ENCODE measurements at places on chromosomes 5 and 9. TPM values are rescaled to one million over a fixed set of nuclear protein-coding genes. Genes with fewer than 3 reads are reported as not detected.

DNA sequence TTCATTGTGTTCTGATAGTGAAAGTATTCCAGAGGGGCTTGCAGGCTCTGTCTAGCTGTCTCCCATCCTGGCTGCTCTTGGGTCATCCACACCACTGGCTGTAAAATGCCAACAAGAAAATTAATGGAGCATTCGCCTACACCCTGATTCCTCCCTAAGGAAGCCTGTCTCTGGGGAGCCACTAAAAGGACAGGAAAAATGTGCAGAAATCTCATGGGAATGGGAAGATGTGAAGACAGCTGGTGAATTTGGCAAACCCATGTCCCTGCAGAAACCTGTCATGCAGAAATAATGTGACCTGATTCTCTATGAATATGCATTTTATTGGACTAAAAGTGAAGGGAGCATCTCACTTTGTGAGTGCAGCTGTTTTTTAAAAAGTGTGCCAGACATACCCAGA lies 265.6 kb downstream of the TUSC1 start:
- no peak overlapping the region for H3K4me3 ChIP-seq
- H3K27ac ChIP-seq, result no peak overlapping the region
- no peaks in the 10 kb centered on the region for H3K36me3 ChIP-seq
- no peaks in the 10 kb centered on the region for H3K27me3 ChIP-seq

DNA sequence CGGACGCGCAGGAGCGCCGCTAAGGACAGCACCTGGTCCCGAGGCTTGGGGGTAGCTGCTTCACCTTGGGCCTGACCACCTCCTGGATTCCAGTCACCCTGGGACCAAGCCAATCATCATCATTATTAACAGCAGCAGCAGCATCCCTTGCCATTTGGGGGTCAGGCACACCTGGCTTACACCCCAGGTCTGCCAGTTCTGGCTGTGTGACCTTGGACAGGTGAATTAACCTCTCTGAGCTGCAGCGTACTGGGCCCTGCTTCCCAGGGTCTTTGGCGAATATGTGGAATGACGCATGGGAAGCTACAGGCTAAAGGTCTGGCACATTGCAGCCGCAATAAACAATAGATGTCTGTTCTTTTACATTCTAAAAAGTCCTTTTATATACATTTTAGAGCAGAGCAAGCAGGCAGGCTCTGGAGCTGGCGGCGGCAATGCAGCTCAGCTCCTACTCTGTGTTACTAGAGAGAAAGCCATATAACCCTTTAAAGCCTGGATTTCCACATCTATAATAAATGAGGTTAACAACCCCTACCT lies 97.8 kb upstream of the CPLX2 start:
- no peaks in the 10 kb centered on the region for H3K36me3 ChIP-seq
- no peaks in the 10 kb centered on the region for H3K4me1 ChIP-seq
- peak overlapping the region; percentile 24 for H3K4me3 ChIP-seq
- no peak for DNase-seq

- H3K4me3 ChIP-seq, result no peak overlapping the region
- H3K27ac ChIP-seq, result no peak overlapping the region
- no peaks in the 10 kb centered on the region for H3K27me3 ChIP-seq
- DNase-seq, result no peak
These were observed 413.2 kb upstream of the ACTBL2 start for GRCh38 chr5:57895766-57896165.

- DNase-seq, result no peak
- H3K4me3 ChIP-seq, result peak overlapping the region; percentile 29
- H3K27ac ChIP-seq, result peak overlapping the region; percentile 56
- H3K36me3 ChIP-seq, result no peaks in the 10 kb centered on the region
These were observed 371.7 kb upstream of the IRX2 start for GRCh38 chr5:3122985-3123762.

- H3K36me3 ChIP-seq, result no peaks in the 10 kb centered on the region
- no peak overlapping the region for H3K27ac ChIP-seq
- H3K27me3 ChIP-seq, result no peaks in the 10 kb centered on the region
- no peak for DNase-seq
- no peaks in the 10 kb centered on the region for H3K4me1 ChIP-seq
These were observed 590.2 kb downstream of the NR2F1-AS1 start for GRCh38 chr5:92990771-92991170.

DNA sequence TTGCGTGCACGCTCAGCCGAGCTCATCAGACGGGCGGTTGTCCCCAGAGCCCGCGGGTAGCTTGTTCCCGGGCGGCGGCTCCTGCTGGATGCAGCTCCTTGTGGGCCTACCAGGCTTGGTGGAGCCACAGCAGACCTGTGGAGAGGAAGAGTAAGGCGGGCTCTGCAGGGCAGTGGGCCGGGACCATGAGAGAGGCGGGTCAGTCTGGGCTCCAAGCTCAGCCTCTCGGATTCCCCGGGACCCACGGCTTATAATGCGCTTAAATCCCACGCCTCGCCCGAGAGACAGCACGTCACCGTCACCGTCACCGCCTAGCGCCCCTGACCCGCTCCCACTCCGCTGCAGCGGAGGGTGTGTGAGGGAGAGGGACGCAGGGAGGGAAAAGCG lies 1.9 kb upstream of the ANKRD18A start:
- H3K27me3 ChIP-seq, result peaks cover 32% of the 10 kb centered on the region
- H3K4me3 ChIP-seq, result peak overlapping the region; percentile 63
- no peak overlapping the region for H3K27ac ChIP-seq
- no peaks in the 10 kb centered on the region for H3K4me1 ChIP-seq

The C9orf43 gene
- 0.36 TPM for total RNA-seq

The OR1K1 gene
- total RNA-seq, result not detected

- no peaks in the 10 kb centered on the region for H3K4me1 ChIP-seq
- no peaks in the 10 kb centered on the region for H3K36me3 ChIP-seq
- no peaks in the 10 kb centered on the region for H3K27me3 ChIP-seq
- no peak overlapping the region for H3K4me3 ChIP-seq
These were observed 148.7 kb downstream of the RFK start for GRCh38 chr9:76245518-76245917.

DNA sequence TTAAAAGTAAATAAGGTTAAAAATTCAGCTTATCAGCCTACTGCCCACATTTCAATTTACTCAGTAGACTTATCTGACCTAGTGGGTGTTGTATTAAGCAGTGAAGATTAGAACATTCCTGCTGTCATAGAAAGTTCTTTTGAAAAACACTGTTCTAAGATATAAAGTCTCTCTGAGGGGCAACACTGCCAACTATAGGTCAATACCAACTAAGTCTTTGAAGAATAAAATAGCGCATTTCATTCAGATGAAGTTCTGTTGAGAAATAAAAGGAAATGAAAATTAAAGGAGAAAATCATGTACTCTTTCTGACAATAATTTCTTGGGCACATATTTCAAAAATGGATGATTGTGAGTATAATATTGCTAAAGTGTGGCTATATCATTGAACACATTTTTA lies 86.8 kb downstream of the PTPRD start:
- no peaks in the 10 kb centered on the region for H3K27me3 ChIP-seq
- no peak for DNase-seq
- no peaks in the 10 kb centered on the region for H3K36me3 ChIP-seq
- H3K27ac ChIP-seq, result no peak overlapping the region
- no peak overlapping the region for H3K4me3 ChIP-seq

The SHISAL2B gene
- 8.6 TPM for total RNA-seq

The SYK gene
- total RNA-seq, result 5.6 TPM

GRCh38 chr9:77848897-77849296 lies 182.7 kb downstream of the GNAQ start:
- H3K36me3 ChIP-seq, result no peaks in the 10 kb centered on the region
- DNase-seq, result no peak
- no peak overlapping the region for H3K27ac ChIP-seq
- no peaks in the 10 kb centered on the region for H3K27me3 ChIP-seq
- no peaks in the 10 kb centered on the region for H3K4me1 ChIP-seq

DNA sequence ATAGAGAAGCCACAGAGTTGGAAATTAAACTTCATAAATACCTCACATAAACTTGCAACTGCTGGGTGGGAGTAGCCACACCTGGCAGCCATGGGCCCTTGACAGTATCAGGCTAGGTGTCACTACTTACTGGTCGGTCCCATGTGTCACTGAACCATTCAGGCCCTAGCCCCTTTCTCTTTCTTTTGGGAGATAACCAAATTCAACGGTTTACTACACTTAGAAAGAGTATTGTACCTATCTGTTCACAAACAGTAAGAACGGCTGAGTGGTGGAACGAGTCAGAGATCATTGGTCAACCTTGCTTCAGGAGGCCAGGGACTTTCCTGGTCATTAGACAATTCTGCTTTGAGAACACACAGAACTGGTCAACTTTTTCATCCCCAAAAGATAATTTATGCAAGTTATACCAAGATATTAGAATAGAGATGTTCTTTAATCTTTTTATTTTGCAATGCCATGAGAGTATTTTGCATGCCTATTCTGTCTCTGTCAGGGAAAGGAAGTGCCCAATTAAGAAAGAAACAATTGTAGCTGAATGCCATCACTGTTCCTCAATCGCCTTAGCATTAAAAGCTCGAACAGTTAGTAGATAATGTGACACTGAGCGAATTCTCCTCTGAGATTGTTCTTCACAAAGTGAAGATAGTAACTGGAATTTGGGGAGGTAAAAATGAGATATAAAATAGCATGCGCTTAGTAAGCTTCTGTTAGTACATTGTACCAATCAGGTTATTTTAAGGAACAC lies 50.9 kb downstream of the GOLPH3 start:
- peaks cover 4% of the 10 kb centered on the region for H3K4me1 ChIP-seq
- no peak overlapping the region for H3K27ac ChIP-seq
- no peak overlapping the region for H3K4me3 ChIP-seq
- no peaks in the 10 kb centered on the region for H3K27me3 ChIP-seq

Measured in H1 (cell line).